ENCODE measurements at places on chromosomes 3 and 15.

DNA sequence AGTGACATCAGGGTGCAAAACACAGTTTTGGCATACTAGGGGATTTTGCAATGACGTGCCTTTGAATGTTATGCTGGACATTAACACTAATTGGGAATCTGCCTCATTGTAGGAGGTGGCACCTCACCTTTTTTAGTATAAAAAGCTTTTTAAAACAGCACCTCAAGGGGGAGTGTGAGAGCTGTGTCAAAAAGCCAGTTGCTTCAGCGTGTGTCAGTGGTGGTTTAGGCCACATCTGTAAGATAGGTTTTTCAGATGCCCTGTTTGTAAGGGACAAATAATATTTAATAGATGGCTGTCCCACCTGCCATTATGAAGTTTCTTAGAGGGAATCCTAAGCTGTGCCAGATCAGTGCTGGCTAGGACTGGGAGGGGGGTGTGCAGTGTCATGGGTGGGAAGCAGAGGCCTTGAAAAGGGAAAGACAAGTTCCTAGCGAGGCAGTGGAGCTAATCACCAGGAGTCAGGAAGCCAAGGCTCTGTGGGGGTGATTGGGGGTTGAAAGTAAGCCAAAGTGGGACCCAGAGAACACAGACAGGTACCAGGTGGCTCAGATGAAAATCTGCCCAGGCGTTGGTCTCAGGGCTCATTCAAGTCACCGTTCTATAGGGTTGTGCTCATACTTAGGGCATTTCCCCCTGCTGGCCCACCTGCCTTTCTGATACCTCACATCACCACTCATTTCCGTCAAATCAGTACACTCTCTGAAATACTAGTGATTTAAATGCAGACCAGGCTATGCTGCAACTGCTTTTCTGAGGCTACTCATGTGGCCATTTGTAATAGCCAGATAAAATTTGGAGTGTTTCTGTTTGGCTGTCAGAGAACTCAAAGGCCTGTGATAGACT, 120.5 kb downstream of the BBX start:
- DNase-seq: no peak

DNA sequence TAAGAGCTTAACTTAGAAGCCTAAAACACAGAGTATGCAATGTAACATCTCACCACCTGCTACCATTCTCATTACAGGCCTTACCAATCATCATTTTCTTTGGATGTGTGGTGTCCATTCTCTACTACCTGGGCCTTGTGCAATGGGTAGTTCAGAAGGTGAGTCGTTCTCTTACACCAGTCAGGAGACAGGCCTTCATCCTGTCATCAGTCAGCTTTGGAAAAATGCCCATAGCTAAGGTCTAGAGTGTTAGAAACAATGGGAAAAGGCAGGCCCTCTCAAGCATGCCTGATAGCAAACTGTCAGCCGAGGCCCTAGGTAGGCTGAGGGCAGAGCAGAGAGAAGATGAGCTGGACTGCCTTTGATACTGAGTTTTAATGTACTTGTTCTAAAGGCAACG, 13.5 kb downstream of the SLC28A2 start:
- no peak for DNase-seq

DNA sequence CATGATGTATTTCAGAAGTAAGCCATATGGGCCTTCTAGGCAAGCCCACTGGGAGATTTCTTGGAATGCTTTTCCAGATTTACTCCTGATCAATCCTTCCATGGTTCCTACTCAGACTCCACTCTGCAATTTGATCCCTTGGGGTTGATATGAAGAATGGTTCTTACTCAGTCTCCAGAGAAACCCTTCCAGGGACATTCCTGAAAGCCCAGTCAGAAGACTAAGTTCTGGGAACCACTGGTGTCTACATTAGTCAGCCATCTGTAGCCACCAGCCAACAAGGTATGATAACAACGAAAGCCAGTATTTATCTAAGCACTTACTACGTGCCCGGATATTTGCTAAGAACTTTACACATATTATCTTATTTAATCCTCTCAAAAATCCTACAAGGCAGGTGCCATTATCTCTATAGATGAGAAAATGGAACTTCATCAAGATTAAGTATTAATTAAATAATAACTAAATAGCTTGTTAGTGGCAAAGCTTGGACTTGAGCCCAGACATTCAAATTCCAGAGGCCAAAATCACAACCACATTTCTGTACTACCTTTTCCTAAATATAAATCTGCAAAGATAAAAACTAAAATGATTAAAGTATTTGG, 32.7 kb downstream of the ZNF385D start:
- no peak for DNase-seq

- DNase-seq: no peak
These were observed 88.2 kb downstream of the GPR156 start for GRCh38 chr3:120196812-120197211.

GRCh38 chr3:158165141-158165655, 55.3 kb downstream of the RSRC1 start:
- no peak for DNase-seq

DNA sequence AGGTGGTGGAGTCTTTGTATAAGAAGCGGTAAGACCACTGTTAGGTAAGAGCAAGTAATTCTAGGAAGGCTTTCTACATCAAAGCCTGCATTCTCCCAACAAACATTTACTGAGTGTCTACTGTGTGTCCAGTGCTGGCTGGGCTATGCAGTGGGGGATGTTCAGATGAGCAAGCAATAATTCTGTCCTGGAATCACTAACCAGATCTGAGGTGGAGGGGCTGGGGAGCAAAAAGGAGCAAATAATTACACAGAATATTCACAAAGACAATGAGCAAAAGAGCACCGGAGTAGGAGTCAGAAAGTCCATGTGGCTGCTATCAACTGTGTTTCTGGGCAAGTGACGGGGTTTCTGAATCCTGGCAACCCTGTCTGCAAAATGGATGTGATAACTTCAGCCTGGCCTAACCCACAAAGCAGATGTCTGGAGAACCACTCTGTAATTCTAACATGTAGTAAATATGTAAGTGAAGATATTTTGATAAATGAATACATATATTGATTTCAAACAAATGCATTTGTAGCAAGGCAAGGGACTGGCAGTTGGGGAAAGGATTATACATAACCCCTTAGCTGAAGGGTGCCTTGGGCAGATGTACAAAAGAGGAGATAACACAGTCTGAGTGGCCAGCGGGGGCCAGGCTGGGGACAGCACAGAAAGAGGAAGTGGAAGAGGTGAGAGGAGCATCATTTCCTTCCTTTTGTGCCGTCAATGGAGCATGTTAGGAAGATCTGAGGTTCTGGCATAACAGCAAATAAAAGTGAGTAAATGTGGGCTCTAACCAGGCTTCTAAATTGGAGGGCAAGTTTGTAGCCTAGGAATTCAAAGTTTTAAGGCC, 28.8 kb downstream of the CYP8B1 start:
- DNase-seq: peak; percentile 27

DNA sequence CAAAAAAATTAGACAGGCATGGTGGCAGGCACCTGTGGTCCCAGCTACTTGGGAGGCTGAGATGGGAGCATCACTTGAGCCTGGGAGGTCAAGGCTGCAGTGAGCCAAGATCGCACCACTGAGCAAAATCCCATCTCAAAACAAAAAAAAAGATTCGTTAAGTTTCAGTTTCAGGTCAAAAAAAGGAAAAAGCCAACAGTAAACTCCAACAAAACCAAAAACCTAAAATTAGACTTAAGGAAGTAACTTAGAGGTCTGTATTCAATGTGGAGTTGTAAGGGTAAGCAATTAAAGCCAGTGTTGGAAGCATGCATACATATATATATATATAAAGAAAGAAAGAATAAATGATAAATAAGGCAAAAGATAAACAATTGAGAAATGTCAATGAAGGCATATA, 11.8 kb downstream of the KPNA1 start:
- DNase-seq: no peak

DNA sequence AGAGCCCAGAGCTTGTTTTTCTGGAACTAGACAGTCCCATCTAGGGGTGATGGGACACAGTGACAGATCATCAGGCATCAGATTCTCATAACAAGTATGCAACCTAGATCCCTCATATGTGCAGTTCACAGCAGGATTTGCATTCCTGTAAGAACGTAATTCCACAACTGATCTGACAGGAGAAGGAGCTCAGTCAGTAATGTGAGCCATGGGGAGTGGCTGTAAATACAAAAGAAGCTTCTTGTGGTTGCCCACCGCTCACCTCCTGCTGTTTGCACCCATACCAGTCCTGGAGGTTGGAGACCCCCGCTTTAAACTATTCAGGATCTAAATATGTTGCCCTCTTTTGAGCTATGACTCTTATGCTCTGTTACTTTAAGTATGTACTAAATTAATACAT, 167.3 kb downstream of the ALCAM start:
- DNase-seq: no peak

GRCh38 chr3:50246517-50246954, 10.5 kb downstream of the GNAI2 start:
- no peak for DNase-seq

DNA sequence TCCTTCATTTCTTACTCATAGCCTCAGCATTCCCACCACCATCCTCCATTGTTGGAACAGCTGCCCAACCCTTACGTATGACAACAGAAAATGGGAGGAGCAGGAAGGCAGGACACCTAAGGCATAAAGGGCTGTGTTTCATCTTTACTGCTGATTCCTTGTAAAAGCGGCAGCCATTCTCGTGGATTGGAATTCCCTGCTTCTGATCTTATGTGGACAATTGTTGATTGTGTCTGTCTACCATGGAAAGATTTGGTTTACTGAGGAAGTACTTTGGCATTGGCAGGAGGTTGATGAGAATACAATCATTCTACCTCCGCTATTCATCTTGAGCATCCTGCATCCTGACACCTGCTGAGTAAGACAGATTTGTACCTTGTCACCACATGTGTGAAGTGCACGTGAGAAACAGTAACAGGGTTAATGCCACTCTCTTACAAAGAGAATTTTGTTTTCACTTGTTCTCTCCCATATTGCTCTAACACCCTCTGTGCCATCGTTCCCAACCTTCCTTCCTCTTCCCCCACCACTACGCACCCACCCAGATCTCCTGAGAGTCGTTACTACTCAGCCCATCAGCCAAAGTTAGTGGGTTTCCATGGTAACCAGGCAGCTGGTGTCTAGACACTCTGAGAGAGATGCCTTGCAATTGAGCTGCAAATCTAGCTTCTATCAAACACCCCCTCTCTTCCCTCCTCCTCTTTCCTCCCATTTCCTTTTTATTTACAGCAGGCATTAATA, 75.7 kb downstream of the GAP43 start:
- DNase-seq: no peak

DNA sequence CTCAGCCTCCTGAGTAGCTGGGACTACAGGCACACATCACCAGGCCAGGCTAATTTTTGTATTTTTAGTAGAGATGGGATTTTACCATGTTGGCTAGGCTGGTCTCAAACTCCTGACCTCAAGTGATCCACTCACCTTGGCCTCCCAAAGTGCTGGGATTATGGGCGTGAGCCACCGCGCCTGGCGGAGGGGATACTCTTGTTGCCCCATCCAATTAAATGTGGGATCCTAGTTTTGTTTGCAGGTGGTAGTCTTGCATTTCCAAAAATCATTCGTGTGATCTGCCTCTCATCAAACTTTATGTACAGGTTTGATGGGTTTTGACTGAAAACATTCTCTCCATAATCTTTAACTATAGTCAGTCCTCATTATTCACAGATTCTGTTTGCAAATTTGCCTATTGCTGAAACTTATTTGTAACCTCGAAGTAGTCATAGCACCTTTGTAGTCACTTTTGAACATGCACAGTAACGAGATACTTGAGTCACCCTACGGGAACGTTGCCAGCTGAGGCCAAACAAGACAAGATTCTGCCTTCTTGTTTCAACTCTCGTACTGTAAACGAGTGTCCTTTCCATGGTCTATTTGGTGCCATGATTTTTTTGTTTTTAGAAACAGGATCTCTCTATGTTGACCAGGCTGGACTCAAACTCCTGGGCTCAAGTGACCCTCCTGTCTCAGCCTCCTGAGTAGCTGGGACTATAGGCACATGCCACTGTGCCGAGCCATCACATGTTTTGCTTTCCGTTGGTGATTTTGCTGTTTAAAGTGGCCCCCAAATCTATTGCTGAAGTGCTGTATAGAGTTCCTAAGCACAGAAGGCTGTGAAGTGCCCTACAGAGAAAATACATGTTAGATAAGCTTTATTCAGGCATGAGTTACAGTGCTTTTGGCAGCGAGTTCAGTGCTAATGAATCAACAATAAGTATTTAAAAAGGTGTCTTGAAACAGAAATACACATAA, 8.1 kb upstream of the MAPK6 start:
- DNase-seq: no peak

GRCh38 chr3:134904241-134904771, 109.2 kb downstream of the EPHB1 start:
- DNase-seq: no peak

DNA sequence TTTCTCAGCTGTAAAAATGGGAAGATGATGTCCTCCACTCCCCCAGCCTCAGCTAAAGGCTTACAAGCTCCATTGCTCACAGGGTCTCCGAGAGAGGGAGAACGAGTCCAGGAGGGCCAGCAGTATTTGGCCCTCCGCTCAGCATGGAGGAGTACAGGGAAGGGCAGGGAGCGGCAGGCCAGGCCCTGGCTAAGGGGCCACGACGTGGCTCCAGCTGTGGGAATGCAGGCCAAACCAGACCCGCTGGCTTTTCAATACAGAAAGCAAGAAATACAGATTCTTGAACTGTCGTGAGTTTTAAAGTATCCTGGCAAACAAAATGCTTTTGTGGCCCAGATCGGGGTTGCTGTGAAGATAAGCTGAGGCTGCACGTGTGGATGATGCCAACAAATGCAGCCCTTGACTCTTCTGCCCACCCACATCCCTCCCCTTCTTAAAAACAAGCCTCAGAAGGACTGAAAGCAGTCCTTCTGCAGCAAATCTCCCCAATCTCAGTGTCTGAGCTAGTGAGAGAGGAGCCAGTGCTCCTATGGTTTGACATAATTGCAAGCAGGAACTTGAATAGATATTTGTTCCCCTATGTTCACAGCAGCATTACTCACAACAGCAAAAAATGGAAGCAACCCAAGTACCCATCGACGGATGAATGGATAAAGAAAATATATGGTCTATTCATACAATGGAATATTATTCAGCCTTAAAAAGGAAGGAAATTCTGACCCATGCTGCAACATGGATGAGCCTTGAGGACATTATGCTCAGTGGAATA, 18.5 kb upstream of the FBLN2 start:
- no peak for DNase-seq

DNA sequence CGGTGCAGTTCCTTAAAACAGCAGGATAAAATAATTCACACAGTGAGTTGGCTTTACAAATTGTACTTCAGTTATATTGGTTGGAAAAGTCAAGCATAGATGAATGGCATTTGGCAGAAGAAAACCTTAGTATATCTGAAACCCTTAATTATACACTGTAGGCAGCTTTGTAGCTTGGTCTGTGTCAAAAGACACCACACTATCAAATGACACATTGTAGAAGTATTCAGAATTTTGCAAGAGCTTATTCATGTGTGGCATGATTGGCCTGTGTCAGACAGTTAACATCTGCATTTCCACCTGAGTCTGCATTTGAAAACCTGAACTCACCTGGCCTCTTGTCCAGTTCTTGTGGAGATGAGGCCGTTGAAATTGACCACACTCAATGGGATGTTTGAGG, 13.8 kb downstream of the TMEM266 start:
- DNase-seq: no peak

Data from mucosa of descending colon (tissue), 3 donors.